ENCODE measurements at places on chromosomes 2 and 18.

DNA sequence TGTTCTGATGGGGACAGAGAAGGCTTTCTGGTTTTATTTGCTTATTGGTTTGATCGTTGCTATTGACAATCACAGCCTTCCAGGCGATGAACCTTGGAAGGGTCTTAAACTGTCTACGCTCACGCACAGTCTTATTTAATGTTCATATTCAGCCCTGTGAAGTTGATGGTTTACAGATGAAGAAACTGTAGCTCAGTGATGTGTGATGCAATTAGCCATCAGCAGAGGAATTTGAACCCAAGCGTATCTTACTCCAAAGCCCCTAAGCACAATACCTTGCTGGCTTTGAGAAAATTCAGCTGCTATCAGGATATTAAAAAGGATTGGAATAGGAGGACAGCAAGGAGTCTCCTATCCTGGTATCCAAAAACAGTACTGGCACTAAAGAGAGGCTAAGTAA is 98.3 kb upstream of the STPG4 start:
- DNase-seq = no peak

- DNase-seq = no peak
Measured at GRCh38 chr2:99776206-99776905, 286.5 kb upstream of the REV1 start.

DNA sequence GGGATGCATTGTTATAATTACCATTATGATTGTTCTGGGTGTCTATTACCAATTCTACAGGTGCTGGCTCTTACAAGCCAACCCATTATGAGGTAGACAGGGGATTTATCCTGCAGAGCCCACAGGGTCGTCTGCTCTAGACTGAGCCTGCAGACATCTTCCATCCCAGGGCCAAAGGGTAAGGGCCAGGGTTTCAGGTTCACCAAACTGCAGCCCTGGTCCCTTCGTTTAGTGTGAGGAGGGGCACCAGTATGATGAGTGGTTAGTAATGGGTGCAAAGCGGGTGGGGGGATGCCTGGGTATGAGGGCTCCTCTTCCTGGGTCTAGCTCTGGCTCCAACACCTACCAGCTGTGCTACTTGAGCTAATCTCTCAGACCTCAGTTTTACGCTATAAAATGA is 1.2 kb upstream of the ARID5A start:
- no peak for DNase-seq

DNA sequence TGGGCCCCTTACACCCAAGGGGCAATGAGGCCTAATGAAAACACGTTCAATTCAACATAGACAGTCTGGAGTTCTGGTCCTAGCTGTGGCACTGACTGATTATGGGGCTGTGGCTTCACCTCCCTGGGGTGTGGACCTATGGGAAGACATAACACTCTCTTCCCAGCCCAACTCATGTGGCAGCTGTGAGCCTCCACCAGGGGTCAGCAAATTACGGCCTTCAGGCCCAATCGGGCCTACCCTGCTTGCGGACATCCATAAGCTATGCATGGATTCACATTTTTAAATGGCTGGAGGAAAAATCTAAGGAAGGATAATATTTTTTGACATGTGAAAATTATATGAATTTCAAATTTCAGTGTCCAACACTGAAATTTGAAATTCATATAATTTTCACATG is 101.3 kb downstream of the LOXHD1 start:
- no peak for DNase-seq

- no peak for DNase-seq
Measured at GRCh38 chr18:31512203-31512764, 14.3 kb downstream of the DSG2 start.

GRCh38 chr2:25302758-25303375 is 38.9 kb downstream of the DNMT3A start:
- DNase-seq = no peak

- DNase-seq = no peak
Measured at GRCh38 chr18:57915248-57915647, 112.1 kb upstream of the ATP8B1 start.

GRCh38 chr18:73959352-73959751 is 188.3 kb downstream of the FBXO15 start:
- no peak for DNase-seq

- DNase-seq = no peak
Measured at GRCh38 chr18:2662990-2663389, 7.5 kb downstream of the SMCHD1 start.

Measured in amniotic stem cell (primary cell).